ENCODE measurements at places on chromosomes 7 and 10.

GRCh38 chr7:26563406-26563805, 271.7 kb downstream of the SNX10 start:
- DNase-seq: no peak

DNA sequence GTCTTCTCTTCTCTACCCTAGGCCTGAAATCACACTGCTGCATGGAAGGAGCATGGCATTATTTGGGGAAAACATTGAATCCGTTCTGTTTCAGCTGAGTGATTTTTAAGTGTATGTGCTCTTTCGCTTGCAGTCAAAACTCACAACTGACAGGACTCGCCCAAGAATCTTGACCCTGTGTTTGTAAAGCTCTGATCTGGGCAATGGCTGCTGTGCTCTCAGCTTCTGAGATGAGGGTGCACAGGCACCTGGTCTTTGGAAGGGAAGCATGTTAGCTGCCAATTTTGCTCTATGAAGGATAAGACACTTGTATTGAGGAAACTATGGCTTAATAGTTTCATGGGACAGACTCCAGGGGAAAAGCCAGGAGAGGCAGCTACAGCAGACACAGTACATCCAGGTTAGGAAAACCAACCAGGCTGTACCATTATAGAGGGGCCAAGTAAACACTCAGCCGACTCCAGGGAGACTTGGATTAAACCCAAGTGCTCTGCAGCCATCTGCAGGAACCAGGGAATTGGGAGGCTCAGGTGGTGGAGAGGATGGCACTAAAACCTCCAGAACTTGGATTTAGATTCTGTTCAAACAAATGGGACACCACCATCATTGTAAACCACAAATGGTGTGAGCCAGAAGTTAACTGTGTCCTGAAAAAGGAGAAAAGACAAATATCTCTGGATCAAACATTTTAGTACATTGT, 43.3 kb downstream of the LYZL1 start:
- DNase-seq: no peak

DNA sequence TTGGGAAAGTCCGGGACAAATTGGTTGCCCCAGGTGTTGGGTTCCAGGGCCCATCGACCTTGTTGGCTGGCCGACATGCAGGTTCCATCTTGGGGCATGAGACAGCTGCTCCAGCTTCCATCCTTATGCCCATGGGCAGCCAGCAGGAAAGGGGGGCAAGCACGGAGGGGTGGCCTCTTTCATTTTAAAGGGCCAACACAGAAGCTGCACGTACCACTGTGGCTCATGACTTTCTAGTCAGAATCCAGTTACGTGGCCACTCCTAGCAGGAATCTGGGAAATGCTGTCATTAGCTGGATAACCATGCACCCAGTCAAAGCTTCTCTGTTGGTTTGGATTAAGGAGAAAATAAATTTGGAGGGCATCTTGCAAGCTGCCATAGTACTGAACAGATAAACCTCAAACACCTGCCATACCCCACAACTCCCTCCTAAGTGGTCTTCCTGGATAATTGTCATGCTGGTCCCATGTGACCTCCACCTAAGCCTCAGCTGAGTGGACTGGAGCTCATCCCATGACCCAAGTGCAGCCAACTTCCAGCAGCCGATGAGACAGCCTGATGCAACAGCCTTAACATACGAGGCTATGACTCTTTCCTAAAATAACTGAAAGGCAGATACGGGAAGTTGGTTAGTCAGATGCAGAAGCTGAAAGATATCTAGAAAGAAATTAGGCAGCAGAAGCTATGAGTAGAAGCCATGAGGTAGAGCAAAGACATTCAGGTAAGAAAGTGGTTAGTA, 21.4 kb upstream of the GSDME start:
- DNase-seq: no peak

GRCh38 chr10:75106242-75106641, 5.2 kb upstream of the SAMD8 start:
- DNase-seq: no peak

DNA sequence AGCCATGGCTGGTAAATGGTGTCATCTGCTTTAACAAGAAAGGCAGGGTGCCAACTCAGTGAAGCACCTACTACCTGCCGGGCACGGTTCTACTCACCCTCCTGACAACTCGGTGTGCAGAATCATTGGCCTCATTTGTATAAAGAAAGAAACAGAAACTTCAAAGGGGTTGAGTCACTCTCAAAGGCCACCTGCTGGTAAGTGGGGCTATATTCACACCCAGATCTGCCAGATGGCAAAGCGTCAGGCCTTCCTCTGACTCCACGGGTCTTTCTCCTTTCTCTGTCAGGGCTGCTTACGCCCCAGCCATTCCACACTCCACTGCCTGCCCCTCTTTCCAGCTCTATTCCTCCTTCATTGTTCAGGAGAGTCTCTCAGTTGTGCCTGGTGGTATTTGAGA, 309.2 kb downstream of the GFRA1 start:
- DNase-seq: no peak

GRCh38 chr10:69959911-69960310, 92.7 kb upstream of the MACROH2A2 start:
- DNase-seq: no peak

GRCh38 chr10:45261946-45262345, 53.5 kb downstream of the OR13A1 start:
- no peak for DNase-seq

- no peak for DNase-seq
Observed at GRCh38 chr7:18437101-18437500, 58.4 kb upstream of the HDAC9 start.

DNA sequence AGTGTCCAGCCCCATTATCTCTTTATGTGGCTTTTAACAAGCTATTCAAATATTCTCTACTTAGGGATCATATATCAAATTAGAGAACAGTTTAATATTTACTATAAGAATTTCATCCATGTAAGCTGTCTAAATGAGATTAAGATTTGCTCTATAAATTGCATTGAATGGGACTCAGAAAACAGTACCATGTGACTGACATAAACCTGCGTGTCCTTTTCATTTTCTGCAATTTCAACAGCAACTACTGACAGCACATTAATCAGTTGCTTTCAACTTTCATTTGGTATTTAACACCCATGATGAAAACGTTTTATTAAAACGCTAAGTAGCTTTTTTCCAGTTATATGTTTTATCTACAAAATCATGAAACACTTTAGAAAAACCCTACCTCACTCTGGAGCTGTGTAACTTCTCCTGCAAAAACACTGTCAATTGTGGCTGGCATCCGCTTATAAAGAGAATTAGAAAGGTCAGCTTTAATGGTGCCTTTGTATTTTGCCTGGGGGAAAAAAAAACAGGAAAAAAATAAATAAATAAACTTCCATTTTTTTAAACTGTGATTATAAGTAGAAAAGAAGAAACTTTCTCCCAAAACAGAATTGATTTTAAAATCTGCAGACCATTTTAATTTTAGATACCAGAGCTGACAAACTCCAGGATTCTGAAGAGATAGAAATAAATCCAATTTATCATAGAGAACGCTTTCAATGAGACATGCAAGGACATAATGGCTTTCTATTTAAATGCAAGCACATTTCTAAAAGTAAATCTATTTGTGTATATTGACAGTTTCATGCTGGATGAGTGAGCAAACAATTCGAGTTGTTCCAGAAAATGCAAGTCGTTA, 9.2 kb downstream of the NEBL start:
- DNase-seq: no peak

DNA sequence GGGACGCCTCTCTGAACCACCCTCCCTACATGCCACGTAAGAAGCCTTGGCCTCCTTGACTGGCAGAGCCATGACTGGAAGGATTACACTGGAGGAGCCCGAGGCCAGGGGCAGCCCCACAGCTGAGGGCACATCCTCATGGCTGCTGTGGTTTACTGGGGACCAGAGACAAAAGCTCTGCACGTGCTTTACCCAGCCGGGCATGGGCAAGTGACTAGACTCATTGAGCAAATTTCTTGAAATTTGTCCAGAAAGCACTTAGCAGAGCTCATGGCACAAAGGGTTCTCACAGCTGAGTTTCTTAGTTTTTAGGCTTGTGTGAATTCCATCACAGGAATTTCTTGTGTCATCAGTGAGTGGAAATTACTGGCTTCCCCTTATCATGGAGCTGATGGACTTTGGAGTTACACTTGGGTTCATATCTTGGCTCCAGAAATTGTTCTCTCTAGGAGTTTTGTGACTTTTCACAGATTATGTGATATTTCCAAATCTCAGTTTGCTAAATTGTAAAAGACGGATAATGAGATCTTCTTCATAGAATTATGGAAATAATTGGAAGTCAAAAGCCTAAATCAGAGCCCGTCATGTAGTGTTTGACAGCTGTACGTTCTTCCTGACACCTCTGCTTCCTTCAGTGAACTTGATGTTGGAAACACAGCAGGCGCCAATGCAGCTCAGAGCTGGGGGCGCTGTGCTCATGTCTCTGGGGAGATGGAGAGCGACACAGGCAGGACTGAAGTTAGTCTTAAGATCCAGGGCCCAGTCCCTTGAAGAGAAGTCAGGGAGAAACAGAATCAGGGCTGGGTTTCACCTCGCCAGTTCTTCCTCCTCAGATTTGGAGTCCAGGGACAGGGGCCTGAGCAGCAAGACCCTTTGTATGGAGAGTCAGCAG, 47.7 kb upstream of the MGAM2 start:
- DNase-seq: no peak

GRCh38 chr10:72009425-72010081, 45.4 kb downstream of the CHST3 start:
- DNase-seq: no peak

DNA sequence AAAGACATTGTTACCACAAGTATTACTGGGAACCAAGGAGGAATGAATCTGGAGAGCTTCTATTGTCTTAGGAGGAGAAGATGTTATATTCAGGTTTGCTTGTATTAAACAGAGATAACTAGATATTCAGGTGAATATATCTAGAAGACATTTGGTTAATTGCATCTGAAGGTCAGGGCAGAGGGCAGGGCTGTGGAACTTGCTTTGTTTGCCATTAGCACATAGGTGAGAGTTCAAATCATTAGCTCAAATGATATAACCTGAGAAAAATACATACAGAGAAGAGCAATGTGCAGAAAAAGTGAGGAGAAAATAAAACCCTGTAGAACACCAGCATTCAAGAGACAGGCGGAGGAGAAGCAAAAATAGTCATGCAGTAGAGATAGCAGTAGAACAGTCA, 116.8 kb downstream of the DNAJB9 start:
- DNase-seq: no peak

DNA sequence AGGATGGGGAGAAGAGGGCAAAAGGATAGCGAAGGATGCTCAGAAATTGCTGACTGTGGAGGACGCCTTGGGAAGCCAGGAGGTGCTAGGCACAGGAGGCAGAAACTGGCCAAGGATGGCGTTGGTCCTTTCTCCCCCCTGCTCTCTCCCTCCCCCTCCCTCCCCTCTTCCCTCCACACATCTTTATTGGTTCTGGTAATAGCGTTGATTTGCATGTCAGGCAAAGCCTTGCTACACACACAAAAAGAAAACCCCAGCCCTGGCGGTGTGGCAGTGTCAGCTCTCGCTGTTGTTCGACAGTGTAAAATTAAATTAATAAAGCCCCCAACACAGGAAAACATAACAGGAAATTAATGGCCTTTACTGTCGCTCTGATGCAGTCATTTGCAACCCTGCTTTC, 47.2 kb downstream of the PAX2 start:
- DNase-seq: no peak

DNA sequence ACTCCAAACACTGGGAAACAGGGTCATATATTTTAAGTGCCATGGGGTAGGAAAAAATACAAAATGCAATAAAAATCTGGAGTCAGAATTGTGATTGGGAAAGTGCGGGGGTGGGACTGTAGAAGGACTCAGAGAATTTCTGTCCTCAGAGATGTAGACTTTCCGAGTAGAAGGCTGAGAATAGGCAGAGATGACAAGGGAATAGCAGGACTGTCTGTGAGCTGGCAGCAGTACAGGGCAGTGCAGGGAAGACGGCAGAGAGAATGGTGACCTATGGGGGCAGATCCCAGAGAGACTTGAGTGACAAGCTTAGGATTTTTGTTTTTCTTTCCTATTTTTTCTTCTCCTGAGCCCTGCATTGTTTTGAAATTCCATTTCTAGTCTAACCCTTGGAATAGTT, 127.6 kb downstream of the SLC16A9 start:
- no peak for DNase-seq

DNA sequence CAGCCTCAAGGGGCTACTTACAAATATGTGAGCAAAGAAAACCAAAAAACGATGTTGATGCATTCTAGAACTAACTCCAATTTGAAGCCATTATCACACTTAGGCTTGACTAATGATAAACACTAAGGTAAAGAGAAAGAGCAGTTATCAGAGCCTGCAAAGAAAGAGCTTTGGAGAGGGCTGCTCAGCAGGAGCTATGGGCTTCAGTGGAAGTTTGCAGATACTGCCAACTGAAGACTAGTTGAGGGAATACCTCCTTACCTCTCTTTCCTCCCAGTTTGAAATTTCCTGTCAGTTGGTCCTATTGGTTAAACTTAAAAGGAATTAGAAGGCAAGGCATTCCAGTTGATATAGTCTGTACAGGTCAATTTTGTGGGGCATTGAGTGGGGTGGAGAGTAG, 498.1 kb upstream of the POT1 start:
- no peak for DNase-seq

- DNase-seq: no peak
Observed at GRCh38 chr7:98629001-98629431, 11.9 kb downstream of the NPTX2 start.

DNA sequence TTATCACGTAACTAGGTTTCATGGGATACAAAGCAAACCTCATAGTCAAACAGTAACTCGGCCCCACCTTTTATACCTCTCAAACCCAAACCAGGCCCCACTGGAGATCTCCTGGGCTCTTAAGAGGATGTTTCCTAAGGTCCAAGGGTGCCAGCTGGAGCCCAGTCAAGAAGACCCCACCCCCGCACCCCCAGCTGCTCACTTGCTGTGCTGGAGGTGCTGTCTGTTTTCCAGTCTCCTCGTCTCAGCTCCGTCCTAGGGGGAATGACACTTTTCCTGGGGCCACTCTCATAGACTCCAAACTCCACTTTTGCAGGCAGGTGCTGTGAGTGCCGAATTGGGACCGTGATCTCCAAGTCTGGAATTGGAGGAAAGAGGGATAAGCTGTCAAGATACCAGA, 22.7 kb upstream of the TM9SF3 start:
- DNase-seq: no peak

GRCh38 chr7:21500117-21500832, 42.6 kb upstream of the DNAH11 start:
- DNase-seq: no peak

GRCh38 chr7:105849122-105849855, 27.1 kb downstream of the ATXN7L1 start:
- DNase-seq: peak; percentile 50

Data from SW 1271 (cell line).